Activated naive CD4-positive, alpha-beta T cell treated with anti-CD3 and anti-CD28 coated beads, Interleukin-2, amount 10 ng/mL, durations not matched to agents 7 days and 5 days (primary cell): ENCODE measurements at places on chromosomes 12 and 14.

DNA sequence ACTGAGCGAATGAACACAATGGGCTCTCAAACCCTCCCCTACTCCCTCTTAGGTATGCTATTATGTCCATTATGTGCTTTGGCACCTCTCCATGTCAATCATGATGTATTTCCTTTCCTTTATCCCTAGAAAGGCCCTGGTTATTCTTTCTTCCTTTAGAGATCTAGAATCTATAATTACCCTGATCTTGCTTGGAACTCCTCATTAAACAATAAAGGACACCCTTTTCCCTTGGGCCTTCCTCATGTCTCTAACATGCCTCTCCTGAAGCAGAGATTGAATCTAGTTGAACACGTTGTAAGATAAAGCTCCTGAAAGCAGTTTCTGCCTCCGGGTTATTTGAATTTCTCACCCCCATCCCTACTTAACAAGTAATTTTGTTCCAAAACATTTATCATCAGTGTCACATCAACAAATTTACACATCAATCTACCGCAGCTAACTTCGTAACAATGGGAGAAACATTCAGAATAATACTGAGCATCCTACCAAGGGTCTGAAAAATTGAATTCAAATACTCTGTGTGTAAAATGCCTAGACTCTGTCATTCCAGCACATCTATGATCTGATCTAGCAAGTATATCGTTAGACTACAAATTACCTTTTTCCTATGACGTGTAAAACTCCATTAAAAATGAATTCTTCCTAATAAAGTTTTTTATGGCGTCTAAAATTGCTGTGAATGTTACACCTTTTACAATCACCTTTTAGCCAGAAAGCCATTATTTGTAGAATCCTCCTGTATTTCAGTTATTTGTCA is 5.4 kb downstream of the USP44 start:
- DNase-seq, result no peak

- peak; percentile 52 for DNase-seq
Observed at GRCh38 chr14:59688224-59689170, 111.9 kb upstream of the CCDC175 start.

GRCh38 chr12:1503281-1503711 is 91.1 kb downstream of the FBXL14 start:
- DNase-seq, result no peak

GRCh38 chr14:24436355-24437019 is 6.1 kb downstream of the SDR39U1 start:
- DNase-seq, result peak; percentile 59

DNA sequence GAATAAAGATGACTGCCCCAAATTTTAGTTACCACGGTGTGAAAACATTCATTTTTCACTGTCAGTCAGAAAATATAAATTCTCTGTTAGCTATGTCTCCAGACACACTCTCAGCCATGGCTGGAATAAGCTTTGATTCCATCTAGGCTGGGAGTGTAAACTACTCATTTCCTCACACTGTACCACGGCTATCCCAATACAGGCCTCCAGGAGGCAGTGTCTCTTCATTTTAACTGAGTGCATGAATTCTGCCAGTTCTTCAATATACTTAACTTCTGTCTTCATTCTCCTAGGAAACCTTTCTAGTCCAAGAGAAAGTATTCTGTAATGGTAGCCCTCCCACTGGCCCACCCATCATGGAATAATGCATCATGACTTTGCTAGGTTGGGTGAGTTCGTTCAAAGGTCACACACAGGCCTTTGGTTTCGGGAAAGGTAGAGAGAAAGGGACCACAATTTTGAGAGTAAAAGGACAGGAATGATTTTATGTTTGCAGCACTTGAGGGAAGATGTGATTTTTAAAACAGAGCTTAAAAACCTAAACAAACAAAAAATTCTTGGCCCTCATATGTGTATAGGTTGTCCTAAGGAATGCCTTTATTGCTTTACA is 381.1 kb downstream of the SEC23A start:
- DNase-seq, result peak; percentile 57

GRCh38 chr12:65522956-65523860 is 244.7 kb downstream of the MSRB3 start:
- DNase-seq, result no peak

DNA sequence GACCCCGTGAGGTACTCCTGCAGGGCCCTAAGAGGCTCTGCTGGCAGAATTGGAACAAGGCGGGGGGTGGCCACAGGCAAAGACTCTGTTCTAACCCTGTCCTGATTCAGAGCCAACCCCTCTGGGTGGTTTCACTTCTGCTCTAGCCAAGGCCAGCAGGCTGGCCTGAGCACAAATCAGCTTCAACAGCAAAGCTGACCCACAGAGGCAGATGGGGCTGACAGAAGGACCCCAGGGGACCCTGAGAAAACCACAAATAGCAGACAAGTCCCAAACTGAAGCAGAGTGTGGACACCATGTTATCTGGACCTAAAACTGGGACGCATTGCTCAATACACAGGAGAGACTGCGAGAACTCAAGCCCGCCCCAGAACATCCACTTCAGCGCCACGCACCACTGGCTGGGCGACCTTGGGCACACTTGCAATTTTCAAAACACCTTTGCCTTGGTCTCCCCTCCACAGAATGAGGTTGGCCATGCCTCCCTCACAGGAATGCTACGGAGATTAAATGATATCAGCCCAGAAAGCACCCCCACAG is 76.4 kb upstream of the DICER1 start:
- no peak for DNase-seq

- no peak for DNase-seq
Observed at GRCh38 chr12:6069437-6070093, 54.9 kb downstream of the VWF start.

GRCh38 chr12:47397664-47398281 is 308.1 kb downstream of the RPAP3 start:
- DNase-seq, result peak; percentile 61

DNA sequence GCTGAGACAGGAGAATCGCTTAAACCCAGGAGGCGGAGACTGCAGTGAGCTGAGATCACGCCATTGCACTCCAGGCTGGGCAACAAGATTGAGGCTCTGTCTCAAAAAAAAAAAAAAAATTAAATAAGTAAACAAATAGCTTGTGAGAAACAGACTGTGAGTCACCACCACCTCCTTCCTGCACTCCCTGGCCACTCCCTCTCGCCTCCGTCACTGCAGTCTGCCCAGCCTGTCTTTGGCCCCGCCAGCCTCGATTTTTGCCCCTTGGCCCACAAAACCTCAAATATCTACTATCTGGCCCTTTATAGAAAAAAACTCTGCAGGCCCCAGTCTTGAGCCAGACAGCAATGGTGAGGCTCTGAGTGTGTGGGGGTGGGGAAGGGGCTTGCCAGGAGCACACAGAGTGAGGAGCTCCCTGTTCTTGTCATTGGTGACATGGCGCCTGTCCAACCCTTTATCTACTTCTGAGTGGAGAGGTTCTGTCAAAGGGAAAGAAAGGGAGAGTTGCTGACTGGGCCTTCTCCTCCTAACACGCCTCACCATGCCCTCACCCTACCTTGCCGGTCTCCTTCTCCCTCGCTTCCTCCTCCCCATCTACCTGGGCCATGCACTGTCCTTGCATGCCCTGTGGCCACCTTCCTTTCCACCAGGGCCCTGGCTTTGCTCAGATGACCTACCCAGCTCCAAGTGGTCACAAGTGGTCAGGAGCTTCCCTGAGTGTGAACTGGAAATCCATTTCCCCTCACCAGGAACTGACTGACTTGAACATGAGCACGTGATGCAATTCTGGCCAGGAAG is 22.1 kb downstream of the LGMN start:
- DNase-seq, result peak; percentile 37

DNA sequence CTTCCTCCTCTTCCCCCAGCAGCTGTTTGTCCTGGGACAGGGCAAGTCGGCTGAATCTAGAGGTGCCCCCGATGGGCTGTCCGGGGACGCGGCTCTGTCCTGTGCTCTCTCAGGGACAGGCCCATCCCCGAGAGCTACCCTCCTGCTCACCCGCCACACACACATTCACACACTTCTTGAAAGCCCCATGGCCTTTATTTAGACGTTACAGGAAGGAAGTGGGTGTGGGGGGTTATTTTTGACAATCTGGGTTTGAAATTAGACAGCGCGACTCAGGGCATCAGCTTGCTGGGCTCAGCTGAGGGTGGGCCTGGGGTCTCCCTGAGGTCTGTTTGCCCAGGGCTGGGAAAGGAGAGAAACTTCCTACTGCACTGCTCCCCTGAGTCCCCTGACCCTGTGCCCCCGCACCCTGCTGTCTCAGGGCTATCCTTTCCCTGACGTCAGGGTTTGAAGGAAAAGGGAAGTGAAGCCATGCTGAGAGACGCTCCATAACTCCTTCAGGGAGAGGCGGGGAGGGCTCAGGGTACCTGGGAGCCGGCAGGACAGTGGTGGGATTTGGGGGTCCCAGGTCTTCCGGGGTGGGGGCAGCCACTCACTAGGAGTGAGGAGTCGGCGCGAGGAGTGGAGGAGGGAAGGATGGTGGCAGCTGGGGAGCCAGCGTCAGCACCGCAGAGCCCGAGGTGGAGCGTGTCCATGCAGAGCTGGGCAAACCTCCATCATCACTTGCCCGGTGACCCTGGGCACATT is 8.1 kb downstream of the PTPN6 start:
- DNase-seq, result peak; percentile 80

GRCh38 chr14:61668282-61668681 is 27.0 kb upstream of the HIF1A start:
- no peak for DNase-seq

DNA sequence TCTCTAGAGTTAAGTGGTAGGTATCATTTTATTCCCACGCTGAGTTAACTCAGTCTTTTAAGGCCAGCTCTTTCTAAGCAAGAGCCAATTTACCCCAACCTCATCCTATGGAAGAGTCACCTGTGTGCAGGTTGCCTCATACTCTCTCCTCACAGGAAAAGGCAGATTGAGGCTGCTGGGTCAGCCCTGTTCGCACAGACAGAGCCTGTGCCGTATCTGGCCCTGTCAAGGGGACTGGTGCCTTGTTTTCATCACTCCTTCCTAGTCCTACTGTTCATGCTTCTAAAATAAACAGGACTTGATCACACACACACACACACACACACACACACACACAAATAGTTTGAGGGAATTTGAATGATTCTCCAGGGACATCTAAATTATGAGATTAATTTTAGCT is 285.0 kb downstream of the SLC6A15 start:
- DNase-seq, result no peak

- DNase-seq, result no peak
Observed at GRCh38 chr12:94690198-94690771, 39.9 kb upstream of the TMCC3 start.

- DNase-seq, result no peak
Observed at GRCh38 chr12:105273601-105274000, 37.6 kb upstream of the APPL2 start.

GRCh38 chr14:100334904-100335303 is 11.8 kb downstream of the SLC25A47 start:
- DNase-seq, result no peak

DNA sequence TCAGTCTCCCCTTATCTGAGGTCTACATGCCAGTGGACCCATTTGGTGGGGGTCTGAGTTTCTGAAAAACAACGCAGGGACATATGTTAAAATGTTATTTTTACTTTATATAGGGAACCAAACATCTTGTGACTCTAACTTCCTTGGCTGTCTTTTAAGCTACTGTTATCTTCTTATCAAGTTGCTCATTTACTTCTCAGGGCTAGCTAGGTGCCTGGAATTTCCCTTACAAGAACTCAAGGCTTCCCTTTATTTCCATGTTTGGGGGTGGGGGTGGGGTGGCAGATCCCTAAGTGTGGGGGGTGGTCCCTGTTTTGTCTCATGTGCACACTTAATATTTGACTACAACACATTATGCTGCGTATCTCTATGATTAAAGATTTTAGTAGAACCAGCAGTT is 31.6 kb downstream of the PPP1R36 start:
- DNase-seq, result no peak

DNA sequence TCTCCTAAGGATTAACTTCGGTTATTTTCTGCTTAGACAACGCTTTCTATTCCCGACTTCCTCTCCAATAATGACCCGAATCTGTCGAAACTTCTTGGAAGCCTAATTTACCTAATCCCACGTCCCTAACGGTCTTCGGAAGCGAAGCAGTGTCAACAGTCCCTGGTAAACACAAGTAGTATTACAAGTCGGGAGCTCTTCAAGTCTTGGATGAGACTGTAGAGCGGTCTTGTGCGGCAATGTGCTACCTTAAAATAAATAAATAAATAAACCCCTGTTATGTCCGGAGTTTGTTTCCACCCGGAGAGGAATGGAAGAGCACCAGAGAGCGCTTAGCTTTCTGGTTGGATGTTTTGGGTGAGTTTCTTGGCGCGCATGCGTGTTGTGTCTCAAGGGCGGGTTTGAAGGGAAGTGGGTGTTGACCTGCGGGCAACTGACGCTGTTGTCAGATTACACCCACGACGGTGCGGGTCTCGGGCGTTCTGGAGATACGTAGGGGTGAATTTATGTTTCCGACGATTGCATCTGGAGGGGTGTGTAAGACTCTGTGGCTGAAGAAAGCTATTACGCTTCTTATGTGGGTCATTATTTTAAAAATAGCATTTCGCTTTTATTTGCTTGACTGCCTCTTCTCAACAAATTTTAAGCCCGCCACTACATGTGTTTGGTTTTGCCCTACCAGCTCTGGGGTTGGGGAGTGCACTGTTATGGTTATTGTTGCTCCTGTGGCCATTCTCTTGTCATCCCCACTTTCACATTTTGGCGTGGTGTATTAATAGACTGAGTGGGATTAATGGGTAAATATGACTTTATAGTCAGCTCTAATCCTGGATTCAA is at the start of the genes KIAA0586 and TIMM9:
Gene KIAA0586, plus strand, starts transcription at position 439 of the 837 bp plus-strand sequence. CDS start 546 bp downstream, outside the sequence.
Gene TIMM9, minus strand, starts transcription at position 251 of the 837 bp plus-strand sequence. CDS start 15,586 bp downstream, outside the sequence.
- peak; percentile 98 for DNase-seq

DNA sequence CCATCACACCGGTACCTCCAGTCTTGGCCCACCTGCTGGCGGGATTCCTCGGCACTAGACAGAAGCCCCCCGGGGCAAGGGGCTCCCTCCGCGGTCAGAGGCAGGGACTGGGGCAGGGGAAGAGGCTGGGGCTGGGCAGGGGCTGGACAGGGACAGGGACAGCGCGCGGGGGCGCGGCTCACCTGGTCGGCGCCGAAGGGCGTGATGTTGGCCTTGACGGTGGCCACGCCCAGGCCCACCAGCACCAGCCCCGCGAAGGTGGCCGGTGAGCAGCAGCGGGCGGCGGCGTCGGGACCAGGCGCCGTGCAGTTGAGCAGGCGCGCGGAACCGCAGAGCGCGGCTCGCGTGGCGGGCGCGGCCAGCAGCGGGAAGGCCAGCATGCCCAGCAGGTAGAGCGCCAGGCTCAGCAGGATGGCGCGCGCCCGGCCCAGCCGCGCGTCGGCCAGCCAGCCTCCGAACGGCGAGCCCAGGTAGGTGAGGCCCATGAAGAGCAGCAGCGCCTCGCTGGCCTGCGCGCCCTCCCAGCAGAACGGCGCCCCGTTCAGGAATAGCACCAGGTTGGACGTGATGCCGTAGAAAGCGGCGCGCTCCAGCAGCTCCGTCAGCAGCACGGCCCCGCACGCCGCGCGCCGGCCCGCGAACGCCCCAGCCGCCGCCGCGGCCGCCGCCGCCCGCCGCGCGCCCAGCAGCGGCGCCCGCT is 392 bp downstream of the SLC15A4 start:
- no peak for DNase-seq
